ENCODE measurements at places on chromosomes 11 and 22.

DNA sequence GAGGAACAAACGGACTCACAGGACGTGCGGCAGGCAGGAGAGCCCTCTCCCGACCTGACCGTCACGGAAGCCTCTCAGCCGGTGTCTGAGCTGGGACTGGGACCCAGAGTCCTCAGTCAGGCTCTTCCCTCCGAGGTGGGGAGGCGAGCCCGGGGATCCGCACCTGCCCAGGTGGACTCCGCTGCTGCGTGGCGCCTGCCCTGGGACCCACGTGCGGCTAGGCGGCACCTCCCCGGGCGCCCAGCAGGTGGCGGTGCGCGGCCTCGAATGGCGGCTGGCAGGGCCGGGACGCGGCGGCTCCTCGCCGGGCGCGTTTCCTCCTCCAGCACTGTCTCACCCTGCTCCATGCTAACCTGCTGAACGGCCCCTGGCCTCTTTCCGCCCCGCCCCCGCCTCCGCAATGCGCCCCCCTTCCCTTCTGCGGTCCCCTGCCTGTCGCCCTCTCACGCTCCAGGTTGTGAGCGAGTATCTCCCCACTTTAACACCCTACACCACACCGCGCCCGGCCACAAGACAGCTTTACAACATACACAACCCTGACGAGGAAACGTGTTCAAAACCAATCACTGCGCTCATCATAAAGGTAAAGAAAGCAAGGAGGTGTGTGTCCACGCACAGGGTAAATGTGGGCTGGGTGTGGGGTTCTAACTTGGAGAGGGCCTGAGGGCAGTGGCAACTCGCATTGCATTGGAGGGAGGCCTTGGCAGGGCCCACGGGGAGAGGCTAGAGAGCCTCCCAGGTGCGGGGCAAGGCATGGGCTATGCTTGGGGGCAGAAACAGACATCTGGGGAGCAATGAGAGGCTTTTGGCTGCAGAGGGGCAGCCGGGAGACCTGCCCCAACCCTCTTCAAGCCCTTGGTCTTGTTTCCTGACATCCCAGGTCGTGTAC, 25.9 kb upstream of the ATXN10 start:
- peak; percentile 48 for DNase-seq

- peak; percentile 25 for DNase-seq
Observed at GRCh38 chr22:26461188-26461810, 22.3 kb downstream of the HPS4 start.

DNA sequence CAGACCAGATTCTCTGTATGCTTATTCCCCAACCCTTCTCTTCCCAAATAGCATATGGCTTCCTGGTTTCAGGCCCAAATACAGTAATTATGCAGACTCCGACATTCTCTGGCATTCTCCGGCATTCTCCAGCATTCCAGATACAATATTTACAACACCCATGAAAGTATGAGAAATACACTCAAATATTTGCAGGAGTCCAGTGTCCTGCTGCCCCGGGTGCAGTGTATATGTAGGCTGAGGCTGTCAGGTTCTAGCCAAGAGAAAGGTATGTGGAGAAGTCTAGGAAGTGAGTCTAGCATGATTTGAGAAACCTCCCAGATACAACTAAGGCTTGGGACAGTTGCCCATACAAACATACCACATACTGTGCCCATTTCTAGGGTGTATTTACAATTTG, 160.7 kb downstream of the SOX6 start:
- DNase-seq, result peak; percentile 11

- no peak for DNase-seq
Observed at GRCh38 chr22:31723723-31724122, 26.2 kb downstream of the PRR14L start.

DNA sequence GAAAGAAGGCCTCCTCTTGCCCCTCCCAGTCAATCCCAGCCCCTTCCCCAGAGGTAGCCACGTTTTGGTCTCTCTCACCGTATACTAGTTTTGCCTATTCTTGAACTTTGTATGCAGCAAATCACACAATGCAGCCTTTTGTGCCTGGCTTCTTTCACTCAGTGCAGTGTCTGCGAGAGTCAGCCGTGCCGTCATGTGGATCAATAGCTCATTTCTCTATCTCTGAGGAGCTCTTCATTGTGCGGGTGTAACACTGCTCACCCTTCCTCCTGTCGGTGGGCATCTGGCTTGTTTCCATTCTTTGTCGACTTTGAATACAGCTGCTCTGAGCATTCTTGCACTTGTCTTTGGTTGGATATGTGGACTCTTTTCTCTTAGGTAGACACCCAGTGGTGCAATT, 146.5 kb downstream of the CACNA1I start:
- DNase-seq, result no peak

GRCh38 chr11:34176751-34177209, 71.4 kb downstream of the NAT10 start:
- DNase-seq, result peak; percentile 20

GRCh38 chr11:118092907-118093571, 6.3 kb upstream of the SMIM35 start:
- no peak for DNase-seq

- no peak for DNase-seq
Observed at GRCh38 chr11:17611503-17612220, 64.6 kb downstream of the OTOG start.

DNA sequence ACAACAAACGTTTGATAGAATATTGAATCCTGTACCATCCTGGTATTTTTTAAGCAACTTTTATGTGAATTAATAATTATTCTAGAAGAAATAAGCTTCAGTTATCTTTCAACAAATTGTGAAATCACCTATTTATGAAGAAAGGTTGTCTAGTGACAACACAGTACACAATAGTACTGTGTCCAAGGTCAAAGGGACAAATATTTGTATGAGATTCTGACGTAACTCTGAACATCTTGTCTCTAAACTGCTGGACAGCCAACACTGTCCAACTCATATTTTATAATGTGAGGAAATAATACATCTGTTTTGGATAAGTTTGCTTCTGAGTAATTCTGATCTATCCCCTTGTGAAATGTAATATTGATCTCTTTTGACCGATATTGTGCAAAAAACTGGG, 18.9 kb downstream of the CASP5 start:
- peak; percentile 60 for DNase-seq

- DNase-seq, result no peak
Observed at GRCh38 chr11:64067230-64067993, 31.7 kb downstream of the FLRT1 start.

Data from iris pigment epithelial cell (primary cell).